Dermis microvascular lymphatic vessel endothelial cell (primary cell): ENCODE measurements at places on chromosomes 7 and 10. TPM values are rescaled to one million over a fixed set of nuclear protein-coding genes. Genes with fewer than 3 reads are reported as not detected.

AKR1B1 gene
- total RNA-seq: 34.4 and 48.3 TPM in 2 replicates

BTBD16 gene
- total RNA-seq: under 0.01 TPM in 1 of 2 replicates, not detected in the other

KCNH2 gene
- total RNA-seq: 0.13 TPM in 1 of 2 replicates, not detected in the other

PI4K2A gene
- 10.5 and 15.2 TPM in 2 replicates for total RNA-seq

TMED4 gene
- total RNA-seq: 45.3 and 66.4 TPM in 2 replicates

C7orf33 gene
- total RNA-seq: not detected in 2 replicates

UCMA gene
- total RNA-seq: not detected in 2 replicates

ANKRD30A gene
- total RNA-seq: not detected in 2 replicates

SLC26A4 gene
- 10.4 and 18.2 TPM in 2 replicates for total RNA-seq

MYPN gene
- total RNA-seq: under 0.01 TPM in 1 of 2 replicates, not detected in the other

TSPAN33 gene
- under 0.01 and 0.13 TPM in 2 replicates for total RNA-seq

GDF10 gene
- total RNA-seq: not detected in 2 replicates

ZKSCAN5 gene
- total RNA-seq: 7.2 and 8.0 TPM in 2 replicates

PODXL gene
- total RNA-seq: 194 and 210 TPM in 2 replicates

VPS37D gene
- 2.7 and 3.8 TPM in 2 replicates for total RNA-seq

C10orf53 gene
- total RNA-seq: not detected in 2 replicates

PPP1R17 gene
- not detected in 2 replicates for total RNA-seq

SFMBT2 gene
- 0.90 and 1.9 TPM in 2 replicates for total RNA-seq

CEP55 gene
- total RNA-seq: 11.6 and 37.1 TPM in 2 replicates

DGKB gene
- total RNA-seq: not detected in 2 replicates

CFAP43 gene
- total RNA-seq: under 0.01 TPM in 2 replicates

KCNIP2 gene
- 0.13 TPM in 2 replicates for total RNA-seq

DKK1 gene
- total RNA-seq: 11.8 and 12.7 TPM in 2 replicates

GTF2IRD2 gene
- 2.9 and 3.1 TPM in 2 replicates for total RNA-seq

ARMC3 gene
- total RNA-seq: not detected in 2 replicates

RAB18 gene
- total RNA-seq: 31.3 and 38.7 TPM in 2 replicates

BEND7 gene
- 4.9 and 8.5 TPM in 2 replicates for total RNA-seq

CRHR2 gene
- not detected in 2 replicates for total RNA-seq

FZD1 gene
- 2.8 TPM in 2 replicates for total RNA-seq

SPDYE2B gene
- not detected in 2 replicates for total RNA-seq

RGR gene
- not detected in 2 replicates for total RNA-seq

VSIR gene
- total RNA-seq: 12.2 and 14.2 TPM in 2 replicates

ANKRD22 gene
- not detected in 2 replicates for total RNA-seq

CYP3A7 gene
- total RNA-seq: not detected in 2 replicates

SEMA4G gene
- total RNA-seq: 0.77 and 1.5 TPM in 2 replicates

TMUB1 gene
- total RNA-seq: 14.8 and 16.7 TPM in 2 replicates

SLC26A5 gene
- total RNA-seq: 0.64 and 1.0 TPM in 2 replicates

EVX1 gene
- total RNA-seq: not detected in 2 replicates

RNF148 gene
- 0.51 and 0.89 TPM in 2 replicates for total RNA-seq

AP3M1 gene
- total RNA-seq: 29.3 and 31.7 TPM in 2 replicates

PNLIP gene
- not detected in 2 replicates for total RNA-seq

CNTNAP2 gene
- total RNA-seq: 0.25 and 2.8 TPM in 2 replicates

CYP17A1 gene
- total RNA-seq: under 0.01 TPM in 1 of 2 replicates, not detected in the other

CWF19L1 gene
- 22.4 and 29.0 TPM in 2 replicates for total RNA-seq

SUGCT gene
- 1.0 and 1.1 TPM in 2 replicates for total RNA-seq

NDUFB8 gene
- total RNA-seq: 153 and 199 TPM in 2 replicates

AGR3 gene
- total RNA-seq: not detected in 2 replicates
